ENCODE measurements at places on chromosomes 7 and 10.
A peak's percentile ranks its signal among the peaks of the same experiment; 100 is the strongest.

- DNase-seq, result no peak
Observed at GRCh38 chr7:412313-412710, 107.3 kb downstream of the PDGFA start.

GRCh38 chr7:29538389-29538788 is 25.2 kb upstream of the PRR15 start:
- no peak for DNase-seq

DNA sequence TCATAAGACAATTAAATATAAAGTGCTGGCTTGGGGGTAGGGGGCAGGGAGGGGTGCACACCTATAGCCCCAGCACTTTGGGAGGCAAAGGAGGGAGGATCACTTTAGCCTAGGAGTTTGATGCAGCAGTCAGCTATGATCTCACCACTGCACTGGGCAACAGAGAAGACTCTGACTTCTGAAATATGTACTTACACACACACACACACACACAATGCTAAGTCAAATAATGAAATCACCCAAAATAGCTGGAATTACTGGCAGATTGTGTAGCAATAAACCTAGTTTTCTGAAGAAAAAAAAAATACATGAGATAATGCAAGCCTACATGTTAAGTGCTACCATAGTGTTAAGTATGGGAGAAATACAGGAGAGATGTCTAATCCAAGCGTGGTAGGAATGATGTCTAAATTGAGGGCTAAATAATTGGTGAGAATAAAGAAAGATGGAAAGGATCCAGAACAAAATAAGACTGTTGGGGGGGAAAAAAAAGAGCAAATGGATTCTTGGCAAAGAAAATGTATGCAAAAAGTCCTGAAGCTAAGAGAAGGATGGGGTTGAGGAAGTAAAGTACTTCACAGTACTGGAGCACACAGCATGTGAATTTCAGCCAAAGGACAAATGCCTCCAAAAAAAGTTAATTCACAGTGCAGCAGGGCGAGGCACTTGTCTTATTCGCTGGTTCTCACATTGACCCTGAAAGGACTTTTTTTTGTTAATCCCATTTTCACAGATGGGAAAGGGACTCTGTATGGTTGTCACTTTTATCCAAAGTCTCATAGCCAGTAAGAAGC is 73.9 kb downstream of the IGF2BP3 start:
- peak; percentile 82 for DNase-seq

- no peak for DNase-seq
Observed at GRCh38 chr10:133286366-133286765, 9.7 kb upstream of the ADAM8 start.

- no peak for DNase-seq
Observed at GRCh38 chr10:11693376-11693775, 48.8 kb upstream of the ECHDC3 start.

DNA sequence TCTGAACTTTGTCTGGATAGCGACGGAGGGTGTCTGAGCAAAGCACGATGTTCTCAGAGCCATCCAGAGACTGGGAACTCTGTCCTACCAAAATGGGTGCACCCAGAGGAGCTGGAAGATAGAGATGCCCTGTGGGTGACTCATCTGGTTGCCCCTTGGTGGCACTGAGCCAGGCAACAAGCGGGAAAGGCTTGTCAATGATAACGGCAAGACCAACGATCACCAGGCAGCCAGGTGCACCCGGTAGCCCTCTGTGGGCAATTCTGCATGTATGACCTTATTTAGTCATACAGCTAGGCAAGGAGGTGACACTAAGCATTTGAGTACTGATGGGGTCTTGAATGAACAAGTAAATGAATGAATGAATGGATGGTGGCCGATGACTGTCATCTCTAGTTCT is 2.8 kb upstream of the ELN start:
- no peak for DNase-seq

DNA sequence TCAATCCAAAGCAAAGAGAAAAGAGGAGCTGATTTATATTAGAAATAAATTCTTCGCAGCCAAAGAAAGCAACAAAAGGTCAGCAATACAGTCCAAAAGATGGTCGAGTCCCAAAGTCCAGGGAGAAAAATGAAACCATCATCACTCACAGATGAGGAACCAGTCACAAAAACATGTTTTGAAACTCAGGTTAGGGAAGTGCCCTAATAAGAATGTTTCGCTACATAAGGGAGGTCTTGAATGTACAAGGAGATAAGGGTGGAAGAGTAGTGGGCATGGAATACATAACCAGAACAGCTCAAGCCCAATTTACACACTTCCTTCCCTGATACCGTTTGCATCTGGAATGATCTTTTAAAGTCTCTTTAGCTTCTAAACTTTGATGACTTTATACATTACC is 53.6 kb downstream of the VPS41 start:
- no peak for DNase-seq

- DNase-seq, result no peak
Observed at GRCh38 chr7:107291434-107291833, 122.6 kb downstream of the HBP1 start.

- DNase-seq, result no peak
Observed at GRCh38 chr7:376306-377079, 86.5 kb downstream of the FOXL3 start.

DNA sequence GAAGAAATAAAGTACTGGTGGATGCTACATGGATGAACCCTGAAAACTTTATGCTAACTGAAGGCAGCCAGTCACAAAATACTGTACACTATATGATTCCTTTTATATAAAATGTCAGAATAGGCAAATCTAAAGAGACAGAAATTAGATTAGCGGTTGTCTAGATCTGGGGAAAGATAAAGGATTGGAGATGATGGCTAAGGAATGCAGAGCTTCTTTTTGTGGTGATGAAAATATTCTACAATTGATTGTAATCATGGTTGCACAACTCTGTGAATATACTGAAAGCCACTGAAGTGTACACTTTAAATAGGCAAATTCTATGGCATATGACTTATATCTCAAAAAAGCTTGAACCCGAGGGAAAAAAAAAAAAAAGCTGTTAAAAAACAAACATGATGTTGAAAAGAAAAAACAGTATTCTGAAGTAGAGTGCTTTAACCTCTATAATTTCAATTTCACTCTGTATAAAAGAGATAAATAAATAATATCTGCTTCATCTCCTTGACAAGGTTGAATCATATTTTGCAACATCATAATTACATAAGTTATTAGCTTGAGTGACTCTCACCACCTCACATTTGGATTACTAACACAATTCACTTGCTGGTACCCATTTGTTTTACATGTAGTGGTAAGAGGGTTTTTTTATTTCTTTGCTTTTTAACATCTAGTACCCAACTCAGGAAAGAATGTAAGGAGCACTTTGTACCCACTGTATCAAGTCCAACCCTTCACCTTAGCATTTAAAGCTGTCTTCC is 2.8 kb upstream of the GNAI1 start:
- DNase-seq, result no peak

- DNase-seq, result no peak
Observed at GRCh38 chr10:103111918-103112877, 80.9 kb downstream of the NT5C2 start.

GRCh38 chr7:99379043-99379577 is 4.6 kb downstream of the ARPC1B start:
- DNase-seq, result peak; percentile 60

GRCh38 chr7:144445590-144445989 is 42.1 kb upstream of the NOBOX start:
- no peak for DNase-seq

- no peak for DNase-seq
Observed at GRCh38 chr10:6312636-6313035, 109.9 kb downstream of the PFKFB3 start.

DNA sequence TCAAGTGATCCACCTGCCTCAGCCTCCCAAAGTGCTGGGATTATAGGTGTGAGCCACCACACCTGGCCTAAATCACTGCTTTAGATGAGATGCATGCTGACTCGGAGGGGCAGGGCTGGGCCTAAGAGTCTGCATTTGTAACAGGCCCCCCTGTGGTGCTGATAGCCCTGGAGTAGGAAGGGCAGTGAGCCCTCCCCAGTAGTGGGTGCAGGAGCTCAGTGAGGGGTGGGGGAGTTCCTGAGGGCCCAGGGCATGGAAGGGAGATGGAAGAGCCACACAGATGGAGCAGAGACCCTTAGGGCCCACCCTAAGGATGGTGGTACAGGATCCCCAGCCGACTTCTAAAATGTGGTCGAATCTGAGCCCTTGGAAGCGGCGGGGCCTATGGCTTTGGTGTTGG is 131.7 kb upstream of the PPIF start:
- DNase-seq, result no peak

GRCh38 chr10:124354411-124355382 is 64.0 kb downstream of the OAT start:
- peak; percentile 69 for DNase-seq

Measured in amniotic stem cell (primary cell).